ENCODE measurements at places on chromosomes 13 and 19. TPM values are rescaled to one million over a fixed set of nuclear protein-coding genes. Genes with fewer than 3 reads are reported as not detected.
A peak's percentile ranks its signal among the peaks of the same experiment; 100 is the strongest.

- peak; percentile 38 for DNase-seq
Measured at GRCh38 chr19:9205501-9206113, 13.8 kb downstream of the OR7D4 start.

DNA sequence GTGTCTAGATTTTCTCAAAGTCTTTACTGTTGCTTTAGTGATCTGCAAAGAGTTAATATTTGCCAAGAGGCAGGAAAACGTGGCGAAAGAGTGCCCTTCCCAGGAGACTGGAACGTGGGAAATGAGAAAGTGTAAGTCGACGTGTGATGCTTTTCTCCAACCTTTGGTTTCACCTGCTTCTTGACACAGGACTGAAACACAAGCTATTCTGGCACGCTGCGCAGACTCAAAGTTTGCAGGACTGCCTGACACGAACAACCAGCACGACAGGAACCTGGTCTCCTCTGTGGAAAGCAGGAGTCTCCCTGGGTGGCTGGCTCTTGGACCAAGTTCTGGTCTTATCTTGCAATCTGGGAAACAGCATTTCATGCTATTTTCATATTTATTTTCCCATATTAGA is 28.6 kb downstream of the RFXAP start:
- DNase-seq: no peak

- DNase-seq: no peak
Measured at GRCh38 chr13:33642374-33643065, 175.4 kb upstream of the RFC3 start.

GRCh38 chr19:46789371-46789770 is 977 bp upstream of the SLC1A5 start:
- DNase-seq: no peak

GRCh38 chr13:78758549-78758948 is 99.6 kb upstream of the OBI1 start:
- DNase-seq: no peak

DNA sequence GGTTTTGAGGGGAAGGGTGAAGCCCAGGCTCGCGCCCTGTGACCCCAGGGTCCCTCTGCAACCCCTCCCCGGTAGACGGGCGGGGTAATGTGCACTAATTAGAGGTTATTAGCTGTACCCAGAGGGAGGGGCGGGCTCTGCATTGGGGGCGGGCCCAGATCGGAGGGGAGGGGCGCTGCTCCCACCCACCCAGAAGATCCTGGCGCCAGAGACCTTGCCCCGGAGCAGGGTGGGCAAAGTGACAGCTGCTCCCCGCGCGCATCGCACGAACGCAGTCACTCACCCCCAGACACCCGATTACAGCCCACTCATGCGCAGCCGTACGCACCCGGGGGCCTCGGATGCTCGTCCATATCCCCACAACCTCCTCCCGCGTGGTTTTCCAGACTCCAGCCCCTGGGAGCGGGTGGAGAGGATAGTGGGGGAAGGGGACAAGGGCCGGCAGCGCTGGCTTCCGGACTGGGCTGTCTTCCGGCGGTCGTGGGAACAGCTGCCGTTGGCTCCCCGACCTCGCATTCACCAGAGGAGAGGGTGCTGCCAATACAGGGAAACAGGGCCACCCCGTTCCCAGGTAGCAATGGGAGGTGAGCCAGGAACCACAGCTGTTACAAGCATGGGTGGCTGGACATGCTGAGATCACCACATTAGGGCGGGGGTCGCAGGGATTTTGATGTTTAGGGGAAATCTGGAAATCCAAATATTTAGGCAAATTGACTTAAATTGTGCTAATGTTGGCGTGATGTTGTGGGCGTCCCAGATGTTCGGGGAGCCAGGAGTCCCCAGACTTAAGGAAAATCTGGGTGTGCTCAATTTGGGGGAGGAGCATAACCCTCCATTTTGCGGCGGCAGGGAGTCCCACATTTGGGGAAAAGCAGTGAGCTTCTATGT is 2.9 kb upstream of the HOOK2 start:
- no peak for DNase-seq

DNA sequence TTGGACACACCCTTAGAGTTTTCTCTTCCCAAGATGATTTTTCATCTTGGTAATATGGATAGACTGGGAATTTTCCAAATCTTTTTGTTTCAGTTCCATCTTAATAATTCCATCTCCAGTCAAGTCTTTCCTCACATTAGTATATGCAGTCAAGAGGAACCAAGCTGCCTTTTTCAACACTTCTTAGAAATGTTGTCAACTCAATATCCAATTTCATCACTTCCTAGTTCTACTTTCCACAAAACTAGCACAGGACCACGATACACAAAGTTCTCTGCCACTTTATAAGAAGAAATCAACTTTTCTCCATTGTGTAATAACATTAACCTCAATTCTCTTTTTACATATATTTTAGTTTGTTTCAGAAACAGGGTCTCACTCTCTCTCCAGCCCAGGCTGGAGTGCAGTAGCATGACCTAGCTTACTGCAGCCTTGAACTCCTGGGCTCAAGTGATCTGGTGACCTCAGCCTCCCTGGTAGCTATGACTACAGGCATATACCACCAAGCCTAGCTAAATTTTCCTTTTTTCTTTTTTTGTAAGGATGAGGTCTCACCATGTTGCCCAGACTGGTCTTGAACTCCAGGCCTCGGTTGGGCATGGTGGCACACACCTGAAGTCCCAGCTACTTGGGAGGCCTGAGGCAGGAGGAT is 15.5 kb downstream of the ZNF443 start:
- DNase-seq: no peak

GRCh38 chr13:97901716-97902115 is 51.8 kb upstream of the IPO5 start:
- DNase-seq: no peak

- DNase-seq: no peak
Measured at GRCh38 chr13:46178143-46178542, 3.8 kb downstream of the LCP1 start.

- peak; percentile 38 for DNase-seq
Measured at GRCh38 chr19:21463449-21464105, 41.8 kb upstream of the ZNF429 start.

DNA sequence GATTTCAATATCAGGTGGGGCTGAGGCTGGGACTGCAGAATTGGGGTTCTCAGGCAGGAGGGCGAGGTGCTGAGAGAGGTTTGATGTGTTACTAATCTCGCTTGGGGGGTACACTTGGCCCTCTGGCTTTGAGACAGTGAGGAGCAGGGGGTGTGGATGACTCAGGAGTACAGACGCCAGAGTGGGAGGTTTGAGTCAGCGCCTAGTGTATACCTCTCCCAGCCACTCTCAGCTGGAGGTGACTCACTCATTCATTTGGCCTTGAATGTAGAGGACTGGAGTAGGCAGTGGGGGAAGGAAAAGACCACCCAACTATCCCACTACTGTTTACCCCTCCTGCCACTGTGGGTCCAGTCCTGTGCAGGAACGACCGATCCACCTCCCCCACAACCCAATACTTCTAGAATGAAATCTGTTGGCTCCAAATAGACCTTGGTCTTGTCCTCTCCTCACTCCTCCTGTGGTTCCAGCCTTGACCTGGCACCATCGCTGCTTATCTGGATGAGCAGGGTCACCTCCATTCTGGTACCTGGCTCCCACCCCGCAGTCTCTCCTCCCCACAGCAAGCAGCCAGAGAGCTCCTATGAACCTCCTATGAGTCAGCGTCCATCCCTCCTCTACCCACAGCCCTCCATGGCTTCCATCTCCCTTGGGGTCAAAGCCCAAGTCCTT is 20.1 kb upstream of the ZNRF4 start:
- no peak for DNase-seq

GRCh38 chr13:46609726-46610125 is 56.8 kb downstream of the LRCH1 start:
- no peak for DNase-seq

DNA sequence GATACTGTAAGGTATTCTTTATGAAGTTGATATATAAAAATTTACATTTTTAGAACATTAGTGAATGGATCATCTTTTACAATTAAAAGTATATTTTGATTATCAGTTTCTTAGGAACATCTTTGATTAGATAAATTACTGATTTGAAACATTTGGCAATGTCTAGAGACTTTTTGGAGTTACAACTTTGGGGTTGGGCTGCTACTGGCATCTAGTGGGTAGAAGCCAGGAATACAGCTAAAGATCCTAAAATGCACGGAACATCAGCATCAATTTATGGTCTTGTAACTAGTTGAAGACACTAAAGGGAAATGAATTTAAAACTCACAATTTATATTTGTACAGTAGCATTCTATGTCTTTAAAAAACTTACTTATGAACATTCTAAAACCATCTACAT is 19.9 kb downstream of the POMP start:
- DNase-seq: no peak

GRCh38 chr13:99760456-99760855 is 211.1 kb downstream of the ZIC5 start:
- DNase-seq: no peak

DNA sequence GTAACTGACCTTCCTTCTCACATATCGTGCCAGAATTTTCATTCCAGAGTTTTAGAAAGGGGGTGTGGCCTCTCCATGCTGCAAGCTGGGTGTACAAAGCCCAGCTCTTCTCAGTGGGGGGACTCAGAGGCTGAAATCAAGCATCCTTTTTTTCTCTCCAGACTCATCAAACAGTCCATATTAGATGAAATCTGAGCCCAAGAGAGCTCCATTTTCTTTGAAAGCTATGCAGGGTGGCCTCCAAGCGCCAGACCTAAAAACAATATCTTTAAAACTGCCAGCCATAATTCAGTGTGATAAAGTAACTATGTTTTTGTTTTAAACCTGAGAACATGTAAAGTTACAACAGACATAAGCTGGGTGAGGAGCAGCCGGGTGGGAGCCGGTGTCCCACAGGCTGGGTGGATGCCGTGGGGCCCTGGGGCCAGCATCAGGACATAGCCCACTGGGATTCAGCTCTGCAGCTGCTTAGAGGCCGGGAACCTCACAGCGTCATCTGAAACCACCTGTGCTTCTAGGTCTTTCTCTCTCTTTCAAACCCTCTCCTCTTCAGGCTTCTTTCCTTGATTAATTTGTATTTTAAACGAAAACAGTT is 249.2 kb downstream of the ZNF536 start:
- DNase-seq: no peak

DNA sequence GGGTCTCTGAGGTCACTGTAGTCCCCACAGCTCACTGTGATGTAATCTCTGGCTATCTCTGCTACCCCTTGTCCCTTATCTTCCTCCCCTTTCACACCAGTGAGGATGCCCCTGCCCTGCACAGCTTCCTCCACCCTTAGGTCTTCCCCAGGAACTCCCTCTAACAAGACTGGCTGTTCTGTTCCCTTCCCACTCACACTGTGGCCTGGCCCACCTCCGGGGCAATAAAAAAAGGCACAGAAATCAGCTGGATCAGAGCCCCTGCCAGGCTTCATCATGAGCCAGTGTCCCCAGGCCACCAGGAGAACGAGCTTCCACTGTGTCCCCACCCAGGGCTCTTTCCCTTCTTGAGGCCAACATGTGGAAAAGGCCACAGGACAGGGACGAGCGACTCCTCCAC is 4.6 kb downstream of the CEACAM3 start:
- no peak for DNase-seq

- DNase-seq: no peak
Measured at GRCh38 chr13:35475960-35476943, at the start of gene MAB21L1. TSS of gene MAB21L1 (minus strand) at chr13:35476689. CDS start at chr13:35476138, 551 bp downstream.

GRCh38 chr13:59584761-59585670 is 578.7 kb downstream of the DIAPH3 start:
- no peak for DNase-seq

DNA sequence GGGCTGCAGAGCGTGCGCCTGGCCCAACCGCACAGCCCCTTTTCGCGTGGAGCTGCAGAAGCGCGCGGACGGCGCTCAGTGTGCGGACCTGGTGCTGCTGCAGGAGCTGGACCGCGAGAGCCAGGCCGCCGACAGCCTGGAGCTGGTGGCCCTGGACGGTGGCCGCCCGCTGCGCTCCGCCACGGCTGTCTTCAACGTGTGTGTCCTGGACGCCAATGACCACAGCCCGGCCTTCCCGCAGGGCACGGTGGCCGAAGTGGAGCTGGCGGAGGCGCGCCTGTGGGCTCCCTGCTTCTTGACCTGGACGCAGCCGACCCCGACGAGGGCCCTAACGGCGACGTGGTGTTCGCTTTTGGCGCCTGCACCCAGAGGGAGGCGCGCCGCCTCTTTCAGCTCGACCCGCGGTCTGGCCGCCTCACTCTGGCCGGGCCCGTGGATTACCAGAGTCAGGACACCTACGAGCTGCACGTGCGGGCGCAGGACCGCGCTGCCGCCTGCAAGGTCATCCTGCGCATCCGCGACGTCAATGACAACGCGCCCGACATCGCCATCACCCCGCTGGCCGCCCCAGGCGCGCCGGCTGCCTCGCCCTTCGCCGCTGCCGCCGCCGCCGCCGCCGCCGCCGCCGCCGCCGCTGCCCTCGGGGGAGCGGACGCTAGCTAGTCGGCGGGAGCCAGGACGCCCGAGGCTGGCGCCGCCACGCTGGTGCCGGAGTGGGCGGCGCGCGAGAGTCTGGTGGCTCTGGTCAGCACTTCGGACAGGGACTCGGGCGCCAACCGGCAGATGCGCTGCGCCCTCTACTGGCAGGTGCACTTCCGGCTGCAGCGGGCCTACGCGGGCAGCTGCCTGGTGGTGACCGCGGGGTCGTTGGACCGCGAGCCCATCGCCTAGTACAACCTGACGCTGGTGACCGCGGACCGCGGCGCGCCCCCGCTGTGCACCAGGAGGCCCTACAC is 172.2 kb downstream of the OLFM4 start:
- no peak for DNase-seq

GRCh38 chr19:34241513-34242337 is 12.6 kb upstream of the GARRE1 start:
- no peak for DNase-seq

DNA sequence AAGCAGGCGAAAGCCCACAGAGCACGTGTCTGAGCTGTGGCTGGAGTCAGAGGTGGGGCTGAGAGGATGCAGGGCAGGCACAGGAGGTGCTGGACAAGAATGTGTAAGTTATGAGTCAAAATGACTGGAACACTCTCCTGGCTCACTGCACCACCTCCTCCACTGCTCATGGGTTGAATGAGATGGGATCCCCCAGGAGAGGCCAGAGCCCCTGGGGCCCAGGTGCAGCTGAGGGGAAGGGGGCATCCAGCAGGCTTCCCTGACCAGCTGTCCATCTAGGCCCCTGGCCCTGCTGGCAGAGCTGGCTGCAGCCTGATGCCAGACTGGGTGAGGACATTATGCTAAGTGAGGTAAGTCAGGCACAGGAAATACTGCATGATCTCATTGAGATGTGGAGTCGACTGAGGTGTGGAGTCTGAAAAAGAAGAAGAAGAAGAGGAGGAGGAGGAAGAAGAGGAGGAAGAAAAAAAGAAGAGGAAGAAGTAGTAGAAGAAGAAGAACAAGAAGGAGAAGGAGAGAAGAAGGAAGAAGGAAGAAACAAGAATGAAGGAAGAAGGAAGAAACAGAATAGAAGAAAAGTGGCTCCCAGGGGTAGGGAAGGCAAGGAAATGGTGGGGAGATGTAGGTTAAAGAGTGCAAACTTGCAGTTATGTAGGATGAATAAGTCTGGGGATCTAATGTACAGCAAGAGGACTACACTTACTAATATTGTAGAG is 747.4 kb downstream of the UQCRFS1 start:
- DNase-seq: no peak

- DNase-seq: no peak
Measured at GRCh38 chr13:28251466-28251865, 113.1 kb downstream of the PAN3 start.

The FCGBP gene
- total RNA-seq: 6.4 TPM

The ZNF177 gene
- 4.6 TPM for total RNA-seq

The ADAMTSL5 gene
- total RNA-seq: 20.6 TPM

The ACP5 gene
- total RNA-seq: 0.85 TPM

The ZNF606 gene
- 16.1 TPM for total RNA-seq

The RETN gene
- not detected for total RNA-seq

The OR10H1 gene
- not detected for total RNA-seq

The ZIM2 gene
- total RNA-seq: not detected

The TNFSF9 gene
- total RNA-seq: 2.9 TPM

The EDNRB gene
- total RNA-seq: 0.18 TPM
